A673 (cell line): ENCODE measurements at places on chromosomes 5 and 9.

DNA sequence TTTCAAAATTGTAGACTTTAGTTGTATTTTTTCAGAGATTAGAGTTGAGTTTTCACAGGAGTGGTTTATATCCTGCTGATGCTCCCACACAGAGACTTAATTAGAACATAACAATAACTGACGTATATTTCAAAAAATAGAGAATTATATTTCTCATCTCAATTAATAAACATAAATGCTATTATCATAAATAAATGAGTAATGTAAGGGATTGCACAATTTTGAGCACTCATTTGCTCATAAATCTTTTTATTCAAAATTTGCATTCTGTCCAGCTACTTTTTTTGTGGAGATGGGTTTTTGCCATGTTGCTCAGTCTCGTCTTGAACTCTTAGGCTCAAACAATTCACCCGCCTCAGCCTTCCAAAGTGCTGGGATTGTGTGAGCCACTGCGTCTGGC, 515.7 kb upstream of the RORB start:
- no peak for DNase-seq

DNA sequence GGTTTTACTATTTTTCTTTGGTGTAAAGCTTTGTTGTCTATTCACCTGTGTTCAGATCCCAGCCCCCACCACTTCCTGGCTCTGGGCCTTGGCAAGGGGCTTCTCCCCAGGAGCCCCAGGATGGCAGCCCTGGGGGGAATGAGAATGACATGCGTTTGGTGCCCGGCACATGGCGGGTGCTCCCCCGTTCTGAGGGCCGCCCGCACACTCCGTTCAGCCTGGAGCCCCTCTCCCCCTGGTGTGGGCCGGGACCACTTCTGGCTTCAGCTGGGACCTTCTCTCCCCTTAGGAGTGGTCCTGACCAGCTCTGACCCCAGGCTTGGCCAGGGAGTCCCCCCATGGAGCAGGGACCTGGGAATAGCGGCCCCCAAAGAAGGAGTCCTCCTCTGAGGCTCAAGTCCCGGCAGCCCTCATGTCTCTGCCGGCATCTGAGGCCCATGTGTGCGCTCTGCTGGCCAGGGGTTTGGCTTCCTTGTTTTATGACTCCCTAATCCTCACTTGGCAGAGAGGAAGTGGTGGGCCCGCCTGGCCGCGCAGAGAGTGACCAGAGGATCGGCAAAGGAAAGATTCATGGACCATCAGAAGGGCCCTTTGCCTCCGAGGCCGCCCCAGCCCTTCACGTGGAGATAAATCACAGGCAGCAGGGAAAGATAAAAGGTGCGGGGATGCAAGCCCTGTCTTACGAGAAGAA, 57.0 kb upstream of the LMX1B start:
- no peak for DNase-seq

DNA sequence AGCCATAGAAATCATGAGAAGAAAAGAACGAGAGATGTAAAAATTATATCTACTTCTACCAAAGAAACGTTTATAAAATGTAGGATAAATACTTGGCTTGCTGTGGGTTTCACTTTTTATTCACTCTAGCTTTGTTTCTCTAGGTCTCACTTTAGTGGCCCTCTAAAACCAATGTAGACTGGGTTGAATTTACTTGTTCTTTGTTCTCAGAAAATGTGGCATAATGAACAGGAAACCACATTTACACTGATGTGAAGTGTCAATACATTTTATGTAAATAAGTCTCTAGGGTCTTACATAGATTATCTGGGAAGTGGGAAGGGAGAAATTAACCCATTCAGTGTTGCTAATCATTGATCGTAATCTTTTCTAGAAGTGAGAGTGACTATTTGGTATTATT, 58.9 kb downstream of the PLPPR1 start:
- DNase-seq, result peak; percentile 60

DNA sequence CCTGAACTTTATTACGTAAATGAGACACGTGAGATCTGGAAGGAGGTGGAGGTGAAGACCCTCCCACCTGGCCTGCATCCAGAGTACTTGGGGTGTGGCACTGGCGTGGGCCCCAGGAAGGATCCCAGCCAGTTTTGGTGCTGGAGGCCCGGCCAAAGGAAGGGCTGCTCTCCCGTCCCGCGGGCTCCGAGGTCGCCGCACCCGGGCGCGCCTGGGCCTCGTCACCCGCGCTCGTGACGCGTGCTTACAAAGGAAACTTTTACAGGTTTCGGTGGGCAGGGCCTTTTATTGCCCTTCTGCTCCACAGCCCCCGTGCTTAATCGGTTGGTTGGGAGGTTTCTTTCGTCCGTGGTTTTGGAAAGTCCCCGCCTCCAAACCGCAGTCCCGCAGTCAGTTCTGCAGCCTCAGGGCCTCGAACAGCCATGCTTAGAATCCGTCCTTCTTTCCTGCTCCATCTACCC, 29.2 kb downstream of the CDKN2A start:
- DNase-seq, result no peak

DNA sequence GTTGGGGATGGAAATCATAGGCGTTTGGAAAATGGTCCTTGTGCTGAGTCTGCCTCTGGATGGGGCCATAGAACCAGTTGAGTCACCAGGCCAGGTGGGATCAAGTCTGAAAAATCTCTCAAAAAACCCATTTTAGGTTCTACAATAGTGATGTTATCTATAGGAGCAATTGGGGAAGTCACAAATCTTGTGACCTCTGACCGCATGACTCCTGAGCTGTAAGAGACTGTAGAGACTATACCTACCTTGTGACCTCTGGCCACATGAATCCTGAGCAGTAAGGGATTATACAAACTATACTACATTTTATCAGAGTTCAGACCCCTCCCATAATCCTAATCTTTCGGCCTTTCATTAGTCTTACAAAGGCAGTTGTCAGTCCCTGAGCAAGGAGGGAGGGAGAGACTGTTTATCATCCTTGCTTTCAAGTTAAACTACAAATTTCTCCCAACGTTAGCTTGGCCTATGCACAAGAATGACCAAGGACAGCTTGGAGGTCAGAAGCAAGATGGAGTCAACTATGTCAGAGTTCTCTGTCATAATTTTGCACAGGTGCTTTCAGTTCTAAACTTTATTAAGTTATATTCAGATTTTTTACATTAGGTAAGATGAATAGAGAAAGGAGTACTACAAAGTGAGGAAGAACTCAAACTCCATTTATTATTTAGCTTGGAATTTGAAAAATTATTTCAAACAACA, 11.5 kb upstream of the JMY start:
- DNase-seq, result no peak

DNA sequence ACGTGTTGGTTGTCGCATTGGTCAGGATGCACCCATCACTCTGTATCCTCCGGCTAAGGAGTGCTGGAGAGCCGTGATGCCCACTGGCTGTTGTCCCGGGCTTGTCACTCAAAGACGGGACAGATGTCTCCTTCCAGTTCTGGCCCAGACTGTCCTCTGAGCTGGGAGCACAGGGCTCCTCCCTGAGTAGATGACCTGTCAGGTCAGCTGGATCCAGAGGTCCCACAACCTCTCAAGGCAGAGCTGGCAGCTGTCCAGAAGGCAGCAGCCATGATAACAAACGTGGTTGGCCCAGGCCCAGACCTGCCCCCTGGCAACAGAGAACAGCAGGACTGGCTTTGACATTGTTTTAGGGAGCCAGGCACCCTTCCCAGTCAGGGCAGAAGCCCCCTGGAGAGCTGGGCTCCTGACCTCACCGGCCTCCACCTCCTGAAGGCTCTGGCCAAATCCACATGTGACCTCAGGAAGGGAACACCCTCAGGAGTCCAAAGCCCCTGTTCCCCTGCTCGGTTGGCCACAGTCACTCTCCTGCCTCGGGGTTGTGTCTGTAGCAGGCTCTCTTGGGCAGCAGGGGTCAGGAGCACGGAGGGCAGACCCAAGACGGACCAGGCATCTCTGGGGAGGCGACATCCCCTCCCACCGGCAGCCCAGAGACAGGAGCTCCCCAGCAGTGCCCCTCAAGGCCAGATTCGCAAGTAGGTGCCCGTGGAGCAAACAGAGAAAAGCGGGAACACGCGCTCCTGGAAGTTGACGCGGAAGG, 10.3 kb downstream of the TRIM7 start:
- no peak for DNase-seq

DNA sequence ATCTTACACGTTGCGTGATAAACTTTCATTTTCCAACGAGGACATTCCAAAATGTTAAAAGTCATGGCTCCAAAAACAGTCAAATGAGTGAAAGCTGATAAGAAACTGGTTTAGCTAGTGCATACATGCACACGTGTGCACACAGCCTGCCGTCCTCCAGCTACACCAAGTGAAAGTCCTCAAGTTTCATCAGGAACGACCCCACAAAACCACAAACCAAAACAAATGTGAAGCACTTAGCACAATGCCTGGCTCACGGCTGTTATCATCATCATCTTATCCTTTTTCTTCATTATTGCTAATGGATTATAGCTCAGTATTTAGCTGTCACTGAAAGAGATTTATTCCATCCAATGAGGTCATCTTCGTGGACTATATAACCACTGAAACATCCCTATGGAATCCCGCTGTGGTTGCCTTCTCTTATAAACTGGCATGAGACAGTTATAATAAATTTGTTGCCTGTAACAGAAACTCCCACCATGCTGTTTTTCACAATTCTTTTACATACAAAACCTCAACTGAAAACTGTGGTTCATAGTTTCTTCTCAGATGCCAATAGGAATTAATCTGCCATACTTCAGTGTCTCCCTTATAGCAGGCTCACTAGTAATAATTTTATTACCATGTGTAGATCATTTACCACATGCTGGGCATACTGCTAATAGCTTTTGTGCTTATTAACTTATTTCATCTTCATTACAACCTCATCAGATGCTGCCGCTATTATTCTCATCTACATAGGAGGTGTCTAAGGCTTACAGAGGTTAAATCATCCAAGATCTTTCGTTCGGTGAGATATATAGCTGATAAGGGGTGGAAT, 56.1 kb downstream of the SAXO1 start:
- no peak for DNase-seq

DNA sequence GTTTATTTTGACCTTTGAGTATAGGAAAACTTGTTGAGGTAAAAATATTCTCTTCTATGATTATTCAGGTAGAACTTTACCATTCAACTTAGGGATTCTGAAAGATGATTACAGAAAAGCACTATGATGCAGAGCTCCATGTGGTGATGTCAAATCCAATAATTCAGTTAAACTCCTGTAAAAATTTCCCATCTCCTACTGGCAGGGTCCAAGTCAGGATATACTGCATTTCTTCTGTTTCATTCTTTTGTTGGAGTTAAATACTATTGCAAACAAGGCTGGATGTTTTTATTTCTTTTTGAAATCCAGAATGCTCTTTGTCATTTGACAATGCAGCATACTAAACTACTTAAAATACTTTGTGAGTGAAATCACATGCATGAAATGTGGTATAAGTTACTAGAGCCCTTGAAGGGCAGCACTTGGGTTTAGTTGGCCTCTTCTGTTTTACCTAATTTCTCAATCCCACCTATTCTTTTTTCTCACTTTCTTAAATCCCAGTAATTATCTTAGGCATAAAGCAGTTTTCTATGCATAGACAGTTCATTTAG, 204.5 kb downstream of the FBXL7 start:
- no peak for DNase-seq

DNA sequence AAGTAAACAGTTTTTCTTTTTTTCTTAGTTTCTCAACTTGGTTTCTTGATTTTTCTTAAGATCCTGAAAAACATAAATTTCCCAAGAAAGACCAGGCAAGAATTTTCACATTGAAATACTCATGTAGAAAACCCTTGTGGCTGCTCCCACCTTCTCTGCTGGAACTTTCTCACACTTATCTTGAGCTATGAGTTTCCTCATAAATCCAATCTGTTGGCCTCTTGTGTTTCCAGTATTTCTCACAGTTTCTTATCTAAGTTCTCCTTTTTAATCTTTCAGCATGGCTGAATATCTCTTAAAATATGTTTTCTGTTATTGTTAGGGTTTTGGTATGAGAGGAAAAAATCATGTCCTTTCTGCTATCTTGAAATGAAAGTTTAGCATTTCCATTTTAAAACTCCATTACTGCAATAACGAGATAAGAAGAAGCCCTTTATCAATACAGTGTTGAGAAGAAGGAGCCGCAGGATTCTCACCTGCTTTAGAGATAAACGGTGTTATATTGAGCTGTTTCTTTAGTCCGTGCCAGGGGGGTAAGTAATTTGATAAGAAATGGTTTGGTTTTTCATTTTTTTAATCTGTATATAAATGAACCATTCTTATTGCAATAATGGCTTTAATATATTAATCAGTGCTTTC, 89.3 kb downstream of the ALDH1A1 start:
- no peak for DNase-seq

- DNase-seq, result no peak
These were observed 7.7 kb upstream of the CEP72 start for GRCh38 chr5:604391-604831.

- no peak for DNase-seq
These were observed 206.3 kb upstream of the GDNF start for GRCh38 chr5:38046103-38046502.

GRCh38 chr5:543755-544674, 19.8 kb upstream of the SLC9A3 start:
- DNase-seq, result no peak

DNA sequence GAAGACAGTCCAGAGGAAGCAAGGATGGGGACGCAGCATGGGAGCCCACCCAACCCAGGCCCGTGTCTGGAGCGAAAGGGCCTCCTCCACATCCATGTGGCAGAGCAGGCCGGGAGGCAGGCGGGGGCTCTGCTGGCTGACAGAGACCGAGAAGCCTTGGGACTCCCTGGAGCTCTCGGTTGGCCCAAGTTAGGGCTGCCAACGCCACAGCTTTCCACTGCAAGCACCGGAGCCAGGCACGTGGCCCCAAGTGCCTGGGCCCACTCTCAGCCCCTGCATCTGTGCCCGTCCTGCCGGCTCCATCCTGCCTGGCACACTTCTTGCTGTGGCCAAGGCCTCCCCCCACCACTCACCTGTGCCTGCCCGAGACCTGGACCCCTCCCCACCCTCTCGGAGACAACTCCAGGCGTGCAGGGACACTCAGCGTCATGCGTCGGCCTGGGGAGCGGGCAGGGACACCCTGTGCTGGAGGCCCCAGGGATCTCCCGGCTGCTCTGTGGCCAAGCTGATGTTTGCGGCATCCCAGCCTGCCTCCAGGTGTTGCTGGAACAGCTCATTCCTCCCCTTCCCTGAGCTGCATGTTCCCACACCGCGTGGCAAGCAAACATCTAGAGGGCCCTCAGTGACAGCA, 31.5 kb downstream of the SLC6A3 start:
- no peak for DNase-seq

DNA sequence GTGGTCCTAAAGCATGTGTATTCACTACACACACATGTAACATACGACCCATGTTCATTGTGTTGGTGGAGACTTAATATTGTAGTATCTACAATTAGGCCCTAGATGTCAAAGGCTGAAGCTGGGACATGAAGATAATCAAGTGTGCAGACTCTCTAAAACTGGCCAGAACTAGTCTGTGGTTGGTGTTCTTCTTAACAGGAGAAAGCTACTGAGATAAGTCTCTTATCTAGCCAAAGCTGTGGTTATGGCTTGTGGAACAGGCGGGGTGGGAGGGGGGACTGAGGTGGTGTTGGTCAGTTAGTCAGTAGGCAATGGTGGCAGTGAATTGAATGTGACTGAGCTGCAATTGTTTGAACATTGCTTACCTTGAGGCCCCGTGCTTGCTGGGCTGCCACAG, 112.7 kb upstream of the SLC24A2 start:
- DNase-seq, result no peak
